GF-D8 (cell line): ENCODE measurements at places on chromosomes 2 and 18.
A peak's percentile ranks its signal among the peaks of the same experiment; 100 is the strongest.

GRCh38 chr2:147174824-147175254 lies 670.0 kb upstream of the ACVR2A start:
- no peak for DNase-seq

GRCh38 chr2:25819597-25820039 lies 58.7 kb downstream of the ASXL2 start:
- DNase-seq: no peak

- DNase-seq: no peak
Measured at GRCh38 chr2:172086241-172087206, 1.2 kb downstream of the DLX1 start.

- DNase-seq: no peak
Measured at GRCh38 chr2:230053753-230054478, 14.8 kb downstream of the SLC16A14 start.

GRCh38 chr18:63553081-63553480 lies 10.9 kb downstream of the SERPINB12 start:
- no peak for DNase-seq

GRCh38 chr2:152319822-152320570 lies 15.0 kb upstream of the FMNL2 start:
- no peak for DNase-seq

- no peak for DNase-seq
Measured at GRCh38 chr2:203600286-203600685, 65.2 kb upstream of the RAPH1 start.

GRCh38 chr18:71045331-71046065 lies 756.7 kb downstream of the SOCS6 start:
- no peak for DNase-seq

DNA sequence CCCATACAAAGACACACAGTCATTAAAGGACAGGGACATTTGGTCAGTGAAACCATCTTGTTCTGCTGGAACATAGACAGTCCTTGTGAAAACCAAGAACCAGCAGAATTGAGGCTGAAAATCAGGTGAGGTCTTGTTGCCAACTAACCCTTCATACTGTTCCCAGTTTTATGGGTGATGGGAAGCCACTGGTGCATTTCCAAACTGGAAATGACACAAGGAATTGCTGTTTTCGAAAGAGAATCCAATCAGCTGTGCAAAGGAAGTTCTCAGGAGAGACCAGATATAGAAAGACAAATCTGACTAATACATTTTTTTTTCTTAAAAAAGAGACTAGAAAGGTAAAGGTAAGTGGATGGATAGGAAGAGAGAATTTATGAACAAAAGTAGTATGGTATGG lies 948.2 kb downstream of the TSN start:
- no peak for DNase-seq

DNA sequence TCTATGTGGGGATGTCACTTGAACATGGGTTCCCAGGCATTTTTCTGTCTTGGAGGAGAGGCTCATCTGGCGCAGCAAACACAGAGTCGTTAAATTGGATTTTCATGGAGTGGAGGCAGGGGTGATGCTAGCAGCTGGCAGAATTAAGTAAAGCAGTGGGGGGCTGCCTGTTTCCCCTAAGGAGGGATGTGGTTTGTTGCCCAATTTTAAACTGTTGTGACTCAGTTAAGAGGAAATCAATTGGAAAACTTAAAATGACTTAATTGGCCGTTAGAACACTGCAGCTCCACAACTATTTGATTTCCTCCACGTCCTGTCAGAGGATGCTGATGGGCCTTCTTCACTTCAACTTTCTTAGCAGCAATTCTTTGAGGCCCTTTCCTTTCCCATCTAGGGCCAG lies 354.1 kb upstream of the ATP5MC3 start:
- DNase-seq: no peak

GRCh38 chr2:152475982-152476381 lies 141.0 kb downstream of the FMNL2 start:
- DNase-seq: no peak

DNA sequence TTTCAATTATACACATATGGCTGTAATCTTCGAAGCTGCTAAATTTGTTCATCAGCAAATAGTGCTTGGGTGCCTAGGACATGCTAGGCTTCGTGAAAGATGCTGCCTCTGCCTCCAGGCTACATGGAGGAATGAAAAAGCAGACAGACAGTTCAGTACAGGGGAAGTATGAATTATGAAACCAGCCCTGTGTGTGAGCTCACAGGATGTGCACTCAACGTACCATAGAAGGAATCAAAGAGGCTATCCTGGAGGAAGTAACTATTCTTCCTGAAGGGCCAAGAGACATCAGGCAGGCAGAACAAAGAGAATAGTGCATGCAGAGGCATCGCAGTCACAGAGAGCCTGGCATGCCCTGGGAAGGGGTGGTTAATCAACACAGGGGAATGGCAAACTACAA lies 61.4 kb downstream of the DYM start:
- peak; percentile 85 for DNase-seq

GRCh38 chr2:233093166-233093448 lies 33.0 kb downstream of the INPP5D start:
- DNase-seq: no peak

GRCh38 chr2:97742381-97742847 lies 29.0 kb downstream of the ZAP70 start:
- no peak for DNase-seq

- no peak for DNase-seq
Measured at GRCh38 chr2:102618452-102619413, 620 bp upstream of the SLC9A2 start.

DNA sequence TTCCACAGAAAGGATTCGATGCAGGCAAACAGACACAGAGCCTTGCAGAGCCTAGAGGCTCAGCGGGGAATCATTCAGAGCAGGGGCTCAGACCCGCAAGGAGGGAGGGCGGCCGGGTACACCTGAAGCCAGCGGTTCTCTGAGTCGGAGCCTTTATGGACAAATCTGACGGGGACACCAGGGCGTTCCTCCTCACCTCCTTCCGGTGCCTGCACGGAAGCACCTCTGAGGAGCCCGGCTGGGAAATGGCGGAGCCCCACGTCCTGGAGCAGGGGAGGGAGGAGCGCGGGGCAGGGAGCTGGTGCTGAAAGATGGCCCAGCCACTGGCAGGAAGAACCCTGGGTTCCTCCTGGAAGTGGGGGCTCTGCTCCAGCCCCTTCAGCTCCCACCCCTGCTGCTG lies 193.5 kb upstream of the ALKAL2 start:
- no peak for DNase-seq

DNA sequence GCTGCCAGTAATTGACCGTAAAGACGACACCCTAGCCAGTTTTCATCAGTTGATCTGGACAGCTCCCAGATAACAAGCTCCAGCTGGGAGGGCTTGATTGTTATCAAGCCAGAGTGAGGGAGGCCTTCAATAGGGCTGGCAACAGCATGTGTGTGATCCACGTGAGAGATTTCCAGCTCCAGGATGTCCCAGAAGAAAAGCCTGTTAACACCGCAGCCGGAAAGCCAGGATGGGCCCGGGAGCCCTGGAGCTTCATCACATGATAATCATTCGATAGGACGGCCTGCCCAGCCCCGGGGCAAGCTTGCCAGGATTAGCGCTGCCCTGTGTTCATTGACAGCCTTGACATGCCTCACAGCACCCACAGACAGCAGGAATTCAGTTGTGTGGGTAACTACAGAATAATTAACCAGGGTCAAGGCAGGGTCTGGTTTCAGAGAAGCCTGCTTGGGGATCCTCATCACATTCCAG lies 182.5 kb downstream of the C1D start:
- DNase-seq: no peak

DNA sequence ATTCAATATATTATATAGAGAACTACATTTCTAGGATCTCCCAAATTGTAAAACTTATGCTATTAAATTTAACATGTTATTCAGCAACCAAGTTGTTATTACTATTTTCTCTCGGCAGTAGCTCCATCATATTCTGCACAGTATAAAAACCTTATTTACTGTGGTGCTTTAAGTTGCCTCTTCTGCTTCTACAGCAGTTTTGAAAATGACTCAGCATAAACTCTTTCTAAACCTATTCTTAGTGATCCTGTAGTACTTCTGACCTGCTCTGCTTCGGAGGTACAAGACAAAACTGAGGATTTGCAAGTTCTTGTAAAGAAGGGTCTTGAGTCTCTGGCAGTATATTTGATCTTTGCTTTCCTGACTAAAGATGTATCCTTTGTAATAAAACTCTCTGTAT lies 567.2 kb downstream of the TMX3 start:
- no peak for DNase-seq

DNA sequence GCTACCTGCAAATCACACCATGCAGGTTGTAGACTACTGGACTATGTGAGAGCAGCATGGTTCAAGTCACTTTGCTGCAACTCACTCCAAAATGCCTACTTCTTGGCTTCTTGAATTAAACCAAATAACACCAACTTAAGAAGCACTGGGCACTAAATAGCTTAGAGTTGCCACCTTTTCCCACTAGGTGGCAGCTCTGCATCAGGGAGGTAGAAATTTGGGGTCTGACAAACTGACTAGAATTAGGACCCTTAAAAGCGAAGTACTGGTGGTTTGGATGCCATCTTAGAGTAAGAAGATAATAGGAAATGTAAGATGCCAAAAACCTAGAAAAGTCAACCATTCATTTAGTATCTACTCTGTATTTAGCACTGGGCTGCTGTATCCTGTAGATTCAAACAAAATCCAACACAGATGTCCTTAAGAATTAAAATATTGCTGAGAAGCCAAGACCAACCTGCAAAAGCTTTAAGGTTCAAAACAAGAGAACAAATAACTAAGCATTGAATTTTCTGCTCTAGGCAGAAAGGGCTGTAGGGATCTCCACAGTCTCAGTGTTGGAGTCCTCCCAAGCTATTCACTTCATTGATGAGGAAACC lies 65.5 kb downstream of the CCBE1 start:
- no peak for DNase-seq

DNA sequence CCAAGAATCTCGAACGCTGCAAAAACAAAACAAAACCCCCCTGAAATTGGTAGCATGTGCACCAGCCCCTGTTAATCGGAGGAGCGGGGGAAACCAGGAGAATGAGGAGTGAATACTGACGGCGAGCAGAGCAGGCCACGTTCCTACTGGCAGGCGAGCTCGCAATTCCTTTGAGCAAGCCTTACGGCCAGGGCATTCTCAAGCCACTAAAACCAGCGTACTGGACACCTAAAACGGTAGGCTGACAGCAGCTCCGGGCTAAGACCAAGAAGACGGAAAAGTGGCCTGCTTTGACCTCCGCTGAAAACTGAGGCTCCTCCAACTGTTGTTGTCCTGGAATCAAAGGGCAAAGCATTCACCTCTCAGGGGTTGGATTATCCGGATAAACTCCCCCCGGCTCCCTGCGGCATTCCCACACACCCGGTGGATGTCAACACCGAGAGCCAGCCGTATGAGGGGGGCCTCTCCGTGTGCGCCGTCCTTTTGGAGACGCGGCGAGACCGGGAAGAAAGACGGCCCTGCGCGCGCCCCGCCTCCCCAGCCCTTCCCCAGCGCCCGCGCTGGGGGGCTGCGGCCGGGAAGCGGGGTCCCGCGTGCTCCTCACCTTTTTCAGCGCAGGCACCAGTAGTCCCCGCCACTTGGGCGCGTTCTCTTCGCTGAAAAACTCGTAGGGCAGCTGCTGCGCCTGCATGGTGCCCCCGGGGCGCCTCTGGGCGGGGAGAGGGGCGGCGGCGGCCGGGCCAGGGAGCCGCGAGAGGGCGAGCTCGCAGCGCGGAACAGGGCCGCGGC lies 925 bp downstream of the SOS1 start:
- DNase-seq: no peak

- DNase-seq: no peak
Measured at GRCh38 chr2:149047118-149047517, 8.6 kb downstream of the LYPD6B start.

- DNase-seq: no peak
Measured at GRCh38 chr2:159853101-159853500, 55.1 kb upstream of the CD302 start.

DNA sequence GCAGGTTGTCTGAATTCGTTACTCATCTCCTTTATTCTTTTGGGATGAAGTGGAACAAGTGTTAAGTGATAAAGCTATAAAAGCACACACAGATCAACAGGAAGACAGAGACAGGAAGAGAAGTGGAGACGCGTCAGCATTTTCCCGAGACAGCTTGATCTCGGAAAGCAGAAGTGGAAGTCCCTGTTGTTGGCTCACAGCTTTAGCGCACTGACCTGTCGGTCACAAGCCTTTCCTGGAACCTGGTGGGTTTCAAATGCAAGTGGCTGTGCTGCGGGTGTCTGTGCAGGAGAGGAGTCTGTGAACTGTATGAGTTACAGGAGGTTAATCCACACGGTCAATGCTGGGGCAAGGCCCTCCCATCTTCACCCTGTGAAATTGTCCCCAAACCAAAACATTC lies 116.6 kb upstream of the PELI1 start:
- peak; percentile 86 for DNase-seq

DNA sequence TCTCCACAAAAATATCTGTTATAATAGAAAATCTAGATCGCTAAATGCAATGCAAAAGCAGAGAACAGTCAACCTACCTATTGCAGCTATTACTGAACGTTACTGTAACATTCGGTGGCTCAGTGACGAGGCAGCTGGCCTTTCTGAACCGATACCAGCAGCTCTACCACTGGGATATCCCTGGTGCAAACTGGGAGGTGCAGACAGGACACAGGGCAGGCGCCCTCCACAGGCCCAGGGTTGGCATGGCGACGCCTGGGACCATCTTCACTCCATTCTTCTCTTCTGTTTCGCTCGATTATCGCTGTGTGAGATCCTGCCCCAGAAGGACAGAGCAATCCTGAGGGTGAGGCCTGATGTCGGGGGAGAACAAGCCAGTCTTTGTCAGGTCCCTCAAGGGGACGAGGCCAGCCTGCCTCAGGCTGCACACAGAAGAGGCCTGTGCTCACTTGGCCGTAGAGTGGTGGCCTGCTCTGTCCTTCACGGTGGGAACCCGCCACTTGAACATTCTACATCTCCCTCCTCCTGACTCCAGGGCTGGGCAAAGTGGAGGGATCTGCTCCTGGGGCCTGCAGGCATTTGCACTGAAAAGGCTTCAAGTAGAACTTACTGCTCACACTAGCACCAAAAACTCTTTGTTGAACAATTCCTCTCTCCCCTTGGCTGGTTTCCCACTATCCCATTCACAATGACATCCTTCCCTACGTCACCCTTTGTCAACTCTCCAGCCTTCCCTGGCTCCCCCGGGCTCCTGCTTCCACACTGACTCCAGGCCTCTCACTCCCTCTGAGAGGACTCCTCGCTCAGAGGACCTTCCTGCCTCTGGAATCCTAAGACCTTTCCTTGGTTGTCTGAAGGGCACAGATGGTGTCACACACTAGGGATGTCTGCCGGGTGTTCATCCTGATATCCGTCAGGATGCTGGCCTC lies 49.7 kb downstream of the CYRIA start:
- no peak for DNase-seq
